ENCODE measurements at places on chromosomes 1 and 21. TPM values are rescaled to one million over a fixed set of nuclear protein-coding genes. Genes with fewer than 3 reads are reported as not detected.

Gene IFI44L
- total RNA-seq = 21.1 TPM

Gene C1orf53
- 5.1 TPM for total RNA-seq

Gene PLA2G5
- total RNA-seq = 6.5 TPM

Gene ZMYND12
- 1.2 TPM for total RNA-seq

Gene CCDC30
- 0.81 TPM for total RNA-seq

Gene GJA9
- total RNA-seq = not detected

Gene SELP
- total RNA-seq = not detected

Gene HLX
- total RNA-seq = 16.7 TPM

Gene C1orf56
- total RNA-seq = 3.4 TPM

Gene SPTA1
- total RNA-seq = 0.25 TPM

Gene ICOSLG
- 0.93 TPM for total RNA-seq

Gene CD2
- not detected for total RNA-seq

Gene RHEX
- not detected for total RNA-seq

Gene GPR25
- total RNA-seq = not detected

Gene CASQ1
- not detected for total RNA-seq

Gene RNASEL
- 11.9 TPM for total RNA-seq

Gene MLLT11
- 0.94 TPM for total RNA-seq

Gene FAM163A
- total RNA-seq = not detected

Gene APCS
- total RNA-seq = not detected

Gene NAV1
- 115 TPM for total RNA-seq

Gene AUNIP
- 0.20 TPM for total RNA-seq

Gene PLOD1
- total RNA-seq = 469 TPM

Gene VPS45
- total RNA-seq = 20.2 TPM

Gene FOXD3
- total RNA-seq = not detected

Gene CYP4Z1
- total RNA-seq = 0.10 TPM

Gene S100A4
- 686 TPM for total RNA-seq

Gene ATAD3C
- not detected for total RNA-seq

Gene EDN2
- not detected for total RNA-seq

Gene LMNA
- total RNA-seq = 816 TPM

Gene FOXO6
- total RNA-seq = not detected

Gene KCND3
- 6.0 TPM for total RNA-seq

Gene MUL1
- total RNA-seq = 23.5 TPM

Gene SYCP1
- not detected for total RNA-seq

Gene CD5L
- not detected for total RNA-seq

Gene FALEC
- total RNA-seq = not detected

Gene IGSF21
- total RNA-seq = not detected

Gene HSD3B1
- not detected for total RNA-seq

Gene SPRR2E
- total RNA-seq = not detected

Gene PLCH2
- not detected for total RNA-seq

Gene TMEM63A
- total RNA-seq = 12.4 TPM

Gene UBL4B
- total RNA-seq = not detected

Gene TRAPPC3
- total RNA-seq = 53.1 TPM

Gene HAO2
- total RNA-seq = not detected

Gene TRIM67
- 0.15 TPM for total RNA-seq

Gene BNIPL
- total RNA-seq = not detected

Data from cardiac ventricle fibroblast (primary cell).